Dorsolateral prefrontal cortex (tissue), 122 donors: ENCODE measurements at places on chromosomes 3 and 15.
A peak's percentile ranks its signal among the peaks of the same experiment; 100 is the strongest.

DNA sequence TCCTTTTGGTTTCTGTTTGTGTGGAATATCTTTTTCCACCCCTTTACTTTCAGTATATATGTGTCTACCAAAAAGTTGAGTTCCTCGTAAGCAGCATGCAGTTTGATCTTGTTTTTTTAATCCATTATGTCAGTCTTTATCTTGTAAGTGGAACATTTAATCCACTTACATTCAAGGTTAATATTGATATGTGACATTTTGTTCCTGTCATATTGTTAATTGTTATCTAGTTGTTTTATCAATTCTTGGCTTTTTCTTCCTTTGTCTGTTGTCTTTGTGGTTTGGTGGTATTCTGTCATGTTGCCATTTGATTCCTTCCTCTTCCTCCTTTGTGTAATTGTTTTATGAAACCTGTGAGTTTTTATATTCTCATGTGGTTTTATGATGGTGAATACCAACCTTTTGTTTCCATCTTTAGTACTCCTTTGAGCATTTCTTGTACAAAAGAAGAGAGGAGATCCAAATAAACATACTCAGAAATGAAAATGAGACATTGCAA is 43.4 kb upstream of the XCR1 start:
- no peak for DNase-seq

DNA sequence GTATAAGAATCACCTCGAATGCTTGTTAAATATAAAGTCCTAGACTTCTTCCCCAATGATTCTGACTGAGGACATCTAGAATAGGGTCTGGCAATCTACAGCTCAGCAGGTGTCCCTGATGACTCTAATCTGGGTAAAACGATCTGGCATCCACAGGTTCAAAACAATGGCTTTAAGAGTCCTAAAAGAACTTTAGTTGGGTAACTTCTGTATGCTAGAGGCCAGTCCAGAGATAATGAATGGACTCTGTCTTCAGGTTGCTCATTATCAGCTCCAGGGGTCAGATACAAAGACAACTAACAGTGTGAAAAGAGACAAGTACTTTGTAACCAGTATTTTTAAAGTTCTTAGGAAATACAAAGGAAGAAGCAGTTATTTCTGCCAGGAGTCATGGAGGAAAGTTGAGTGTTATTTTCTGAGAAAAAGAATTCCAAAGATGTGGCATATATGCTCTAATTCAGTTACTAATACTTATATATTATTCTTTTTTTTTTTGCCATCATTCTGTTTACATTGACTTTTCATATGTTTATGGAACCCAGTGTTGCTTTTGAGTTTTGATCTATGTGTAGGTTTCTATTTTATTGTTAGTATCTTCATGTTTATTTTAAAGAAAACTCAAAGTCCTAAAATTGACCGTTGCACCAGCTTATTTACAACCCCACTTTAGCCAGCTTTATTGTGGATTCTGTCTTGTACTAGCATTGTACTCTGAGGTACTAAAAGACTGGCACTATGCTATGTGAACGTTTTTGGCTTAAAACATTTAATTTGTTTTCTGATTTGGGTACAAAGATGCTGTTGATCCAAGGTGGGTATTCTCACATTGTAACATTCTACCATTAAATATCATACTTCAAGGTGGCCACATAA is 3.1 kb upstream of the GPR15 start:
- no peak for DNase-seq

DNA sequence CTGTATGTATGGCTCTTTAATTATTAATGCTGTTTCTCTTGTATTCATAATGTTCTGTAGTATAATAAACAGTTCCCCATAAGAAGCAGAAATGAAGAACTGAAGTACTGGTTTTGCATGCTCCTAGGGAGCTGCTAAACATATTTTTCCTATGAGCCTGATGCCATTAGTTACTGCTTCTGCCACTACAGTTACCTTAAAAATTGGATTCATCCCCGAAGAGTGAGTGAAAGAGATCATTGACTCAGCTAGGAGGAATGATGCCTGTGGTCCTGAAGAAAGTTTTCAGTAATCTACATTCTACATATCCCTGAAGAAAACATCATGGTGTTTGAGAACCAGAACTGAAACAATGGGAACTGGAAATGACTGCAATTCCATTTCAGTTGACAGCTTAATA is 37.1 kb upstream of the ST3GAL6 start:
- DNase-seq, result no peak

- no peak for DNase-seq
Observed at GRCh38 chr3:17494117-17494809, 248.2 kb downstream of the TBC1D5 start.

DNA sequence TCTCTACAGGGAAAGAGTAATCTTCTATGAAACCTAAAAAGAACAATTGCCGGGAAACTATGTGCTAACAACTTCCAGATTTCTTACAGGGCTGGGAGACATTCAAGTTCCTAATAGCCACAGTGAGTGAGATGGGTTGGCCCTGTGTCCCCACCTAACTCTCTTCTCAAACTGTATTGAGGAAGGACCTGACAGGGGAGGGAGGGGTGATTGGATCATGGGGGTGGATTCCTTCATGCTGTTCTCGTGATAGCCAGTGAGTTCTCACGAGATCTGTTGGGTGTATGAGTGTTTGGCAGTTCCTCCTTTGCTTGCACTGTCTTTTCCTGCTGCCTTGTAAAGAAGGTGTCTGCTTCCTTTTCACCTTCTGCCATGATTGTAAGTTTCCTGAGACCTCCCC is 958.7 kb downstream of the AGBL1 start:
- DNase-seq, result no peak

DNA sequence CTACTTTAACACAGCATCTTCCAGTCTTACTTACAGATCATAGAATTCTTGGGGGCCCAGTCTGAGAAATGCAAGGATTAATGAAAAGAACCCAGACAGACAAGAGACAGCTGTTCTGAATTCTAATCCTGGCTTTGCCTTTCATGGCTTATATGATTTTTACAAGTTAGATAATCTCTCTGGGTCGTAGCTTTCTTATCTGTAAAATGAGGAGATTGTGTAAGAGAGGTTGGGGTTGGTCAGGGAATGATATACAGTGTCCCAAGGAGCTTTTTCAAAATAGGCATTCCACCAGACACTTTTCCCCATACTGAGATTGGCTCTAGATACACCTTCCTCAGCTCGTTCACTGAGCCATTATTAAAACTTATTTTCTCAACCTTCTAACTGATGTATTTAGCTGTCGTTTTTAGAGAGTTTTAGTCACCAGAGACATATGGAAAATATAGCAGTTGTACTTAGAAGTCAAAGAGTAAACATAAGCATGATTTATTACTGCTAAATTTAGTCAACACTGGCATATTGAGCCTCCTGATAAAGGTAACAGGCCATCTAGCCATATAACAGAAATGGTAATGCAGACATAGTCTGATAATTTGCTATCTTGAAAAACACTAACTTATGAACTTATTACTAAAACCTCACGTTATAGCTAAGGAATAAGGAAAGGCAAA is 163.0 kb upstream of the MLF1 start:
- no peak for DNase-seq

DNA sequence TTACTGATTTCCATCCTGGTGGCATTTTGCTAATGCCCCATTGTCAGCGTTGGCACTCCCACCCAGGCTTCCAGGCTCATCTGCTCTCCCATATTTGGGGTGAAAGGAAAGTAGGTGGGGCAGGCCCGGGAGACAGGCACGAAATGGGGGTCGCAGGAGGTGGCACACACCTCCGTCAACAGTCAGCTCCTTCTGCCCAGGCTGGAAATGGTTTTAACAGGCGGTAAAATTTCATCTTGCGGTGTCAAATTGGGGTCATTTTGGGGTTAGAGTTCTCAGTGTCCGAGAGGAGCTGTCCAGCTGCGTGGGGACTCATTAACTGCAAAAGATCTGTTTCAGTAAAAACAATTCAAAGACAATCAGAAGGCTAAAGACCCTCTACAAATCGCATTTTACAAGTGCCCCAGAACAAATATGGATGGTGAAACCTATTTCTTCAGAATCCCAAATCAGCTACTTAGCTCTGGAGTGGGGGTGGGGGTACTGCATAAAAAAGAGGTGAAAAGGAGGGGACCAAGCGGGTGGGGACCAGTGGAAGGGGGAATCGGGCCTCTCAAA is 4.2 kb upstream of the MEIS2 start:
- no peak for DNase-seq

- DNase-seq, result no peak
Observed at GRCh38 chr15:78284758-78285157, 14.7 kb downstream of the SKIC8 start.

DNA sequence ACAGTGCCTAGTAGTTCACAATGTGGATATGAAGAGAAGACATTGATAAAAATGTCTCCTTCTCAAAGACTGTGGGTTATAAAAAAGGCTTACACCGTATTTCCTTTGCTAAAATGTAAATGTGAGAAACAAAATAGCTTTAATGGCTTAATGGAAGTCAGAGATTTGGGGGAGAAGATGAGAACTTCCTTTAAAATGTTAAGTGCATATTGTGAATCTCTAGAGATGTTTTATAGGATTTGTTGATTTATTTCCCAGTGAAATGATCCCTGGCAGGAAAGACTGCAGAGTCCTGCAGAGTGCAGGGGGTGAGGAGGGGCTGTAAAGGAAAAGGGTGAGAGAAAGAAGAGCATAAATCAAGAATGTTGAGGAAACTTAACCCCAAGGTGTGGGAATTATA is 305.1 kb downstream of the GAP43 start:
- DNase-seq, result no peak

DNA sequence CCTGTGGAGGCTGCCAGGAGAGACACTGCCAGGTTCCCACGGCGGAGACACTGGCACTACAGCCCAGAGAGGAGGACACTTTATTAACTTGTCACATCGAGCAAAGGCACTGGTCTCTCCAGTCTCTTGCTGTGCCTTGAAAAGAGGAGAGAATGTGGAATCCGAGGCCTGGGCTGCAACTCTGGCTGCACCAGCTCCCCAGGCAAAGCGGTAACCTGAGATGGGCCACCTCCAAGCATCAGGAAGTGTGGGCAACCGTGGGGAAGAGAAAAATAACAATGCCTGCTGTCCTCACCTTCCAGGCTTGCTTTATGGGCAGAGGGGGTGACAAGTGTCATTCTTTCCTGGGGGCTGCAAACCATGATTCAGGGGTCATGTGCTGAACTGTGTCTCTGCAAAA is 91.6 kb upstream of the RGMA start:
- DNase-seq, result no peak

DNA sequence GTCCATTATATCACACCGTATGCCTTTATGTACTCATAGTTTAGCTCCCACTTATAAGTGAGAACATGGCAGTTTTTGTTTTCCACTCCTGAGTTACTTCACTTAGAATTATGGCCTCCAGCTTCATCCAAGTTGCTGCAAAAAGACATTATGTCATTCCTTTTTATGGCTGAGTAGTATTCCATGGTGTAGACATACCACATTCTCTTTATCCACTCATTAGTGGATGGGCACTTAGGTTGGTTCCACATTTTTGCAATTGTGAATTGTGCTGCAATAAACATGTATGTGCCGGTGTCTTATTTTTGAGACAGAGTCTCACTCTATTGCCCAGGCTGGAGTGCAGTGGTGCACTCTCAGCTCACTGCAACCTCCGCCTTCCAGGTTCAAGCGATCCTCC is 74.1 kb upstream of the IQSEC1 start:
- DNase-seq, result no peak

DNA sequence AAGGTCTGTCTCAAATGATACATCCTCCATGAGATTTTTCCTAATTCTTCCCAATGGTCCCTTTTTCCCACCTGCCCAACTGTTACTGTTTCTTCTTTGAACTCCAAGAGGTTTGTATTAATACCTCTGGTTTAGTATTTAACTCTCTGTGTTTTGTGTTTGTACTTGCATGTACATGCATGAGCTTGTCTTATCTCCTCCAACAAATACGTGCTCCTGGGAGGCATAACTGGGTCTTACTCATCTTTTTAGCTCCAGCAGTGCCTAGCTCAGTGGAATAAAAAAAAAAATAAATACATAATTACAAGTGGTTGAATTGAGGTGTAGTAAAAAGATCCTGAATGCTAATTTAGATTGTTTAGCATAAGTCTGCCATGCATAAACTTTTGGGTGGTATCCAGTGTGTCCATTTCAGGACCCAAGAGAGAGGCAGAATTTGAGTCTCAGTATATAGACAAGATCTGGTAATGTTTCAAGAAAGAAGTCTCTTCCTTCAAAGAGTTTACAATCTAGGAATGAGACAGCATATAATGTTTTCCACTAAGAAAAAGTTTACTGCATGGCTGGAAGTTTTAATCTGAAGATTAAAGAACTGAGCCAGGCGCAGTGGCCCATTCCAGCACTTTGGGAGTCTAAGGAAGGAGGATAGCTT is 1.7 kb upstream of the LYSMD2 start:
- no peak for DNase-seq

GRCh38 chr15:32029862-32030781 is at the start of gene CHRNA7:
Gene CHRNA7, plus strand, starts transcription at chr15:32030515. Its CDS starts 80 bp downstream, at chr15:32030595.
- DNase-seq, result peak; percentile 67

DNA sequence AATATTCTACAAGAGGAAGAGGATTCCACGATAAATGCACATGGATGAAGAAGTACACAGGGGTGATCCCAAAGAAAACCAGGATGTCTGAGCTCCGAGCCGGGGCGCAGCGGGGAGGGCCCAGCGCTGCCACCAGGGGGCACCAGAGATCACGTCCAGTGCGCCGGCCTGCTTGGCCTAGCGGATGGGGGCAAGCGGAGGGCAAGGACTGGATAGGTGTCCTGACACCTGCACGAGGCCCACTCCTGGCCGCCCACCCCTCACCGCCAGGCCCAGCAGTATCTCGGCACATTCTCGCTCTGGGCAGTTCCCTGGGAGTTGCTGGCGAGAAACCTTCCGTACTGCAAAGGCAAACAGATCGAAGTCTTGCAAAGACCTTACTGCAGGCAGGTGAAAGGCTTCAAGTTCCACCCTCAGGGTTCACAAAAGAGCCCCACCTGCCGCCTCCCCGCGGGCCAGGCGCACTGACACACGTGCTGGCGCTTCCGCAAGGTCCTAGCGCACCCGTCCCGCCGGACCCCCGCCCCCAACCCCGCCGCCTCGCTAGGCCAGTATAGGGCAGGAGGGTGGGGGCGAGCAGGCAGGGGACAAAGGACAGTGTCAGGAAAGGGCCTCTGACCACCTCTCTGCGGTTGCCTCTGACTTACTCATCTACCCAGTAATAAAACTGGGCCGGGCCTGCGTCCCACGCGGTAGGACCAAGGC is 3.3 kb downstream of the ANKRD63 start:
- DNase-seq, result peak; percentile 72

DNA sequence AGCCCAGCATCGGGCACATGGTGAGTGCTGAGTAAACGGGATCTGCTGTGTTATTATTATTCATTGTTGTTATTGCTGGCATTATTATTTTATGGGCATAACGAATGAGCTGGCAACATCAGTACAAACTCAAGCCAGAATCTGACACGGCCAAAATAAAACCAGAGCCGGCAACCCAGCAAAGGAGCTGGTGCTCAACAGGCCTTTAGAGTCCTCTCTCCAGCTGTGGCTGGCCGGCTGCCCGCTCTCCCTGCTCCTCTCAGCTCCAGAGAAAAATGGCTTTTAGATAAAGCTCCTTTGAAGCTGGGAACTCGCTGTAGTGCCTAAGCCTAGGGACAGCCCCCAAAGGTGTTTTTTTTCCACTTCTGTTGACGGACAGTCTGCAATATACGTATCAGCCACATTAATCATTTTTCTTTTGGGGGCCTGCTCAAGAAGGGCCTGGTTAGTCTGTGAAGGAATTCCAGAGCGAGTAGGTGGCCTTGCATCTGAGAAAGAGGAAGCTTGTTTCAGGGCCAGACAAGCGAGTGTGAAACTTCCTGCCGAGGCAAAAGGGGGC is 193.9 kb upstream of the UBE2E1 start:
- DNase-seq, result peak; percentile 83
